ENCODE measurements at places on chromosomes 12 and 14.

- no peak for DNase-seq
Measured at GRCh38 chr12:31323391-31324115, 2.4 kb downstream of the SINHCAF start.

DNA sequence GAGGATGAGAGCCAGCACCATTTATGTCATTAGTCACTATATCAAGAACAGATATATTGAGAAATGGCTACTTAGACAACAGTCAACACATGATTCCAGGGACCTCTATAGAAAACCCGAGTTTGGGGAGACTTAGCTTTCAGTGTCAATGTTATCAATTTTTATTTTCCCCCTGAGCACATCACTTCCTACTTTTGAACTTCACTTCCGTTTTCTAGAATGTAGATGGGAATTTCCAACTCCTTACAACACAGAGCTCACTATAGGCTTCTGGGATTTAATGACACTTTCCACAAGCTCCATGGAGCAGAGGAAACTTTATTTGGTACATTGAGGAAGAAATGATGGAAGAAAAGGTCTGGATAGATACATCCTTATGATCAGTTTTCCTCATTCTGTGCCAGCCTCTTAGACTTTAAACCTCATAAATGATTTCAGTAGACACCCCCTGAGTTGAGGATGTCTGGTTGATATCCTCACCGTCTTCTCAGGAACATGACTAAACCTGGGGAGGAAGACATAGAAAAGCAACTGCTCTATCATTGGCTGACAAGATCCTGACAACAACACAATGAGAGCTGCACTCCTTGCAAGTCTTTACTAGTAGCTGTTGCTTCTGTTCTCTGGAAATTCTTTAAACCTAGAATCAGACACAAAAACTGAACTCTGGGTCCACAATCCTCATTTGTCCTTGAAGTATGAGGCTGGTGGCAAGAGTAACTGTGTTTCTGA lies 449.4 kb upstream of the OR4E1 start:
- no peak for DNase-seq

- DNase-seq: no peak
Measured at GRCh38 chr14:91155626-91156089, 41.8 kb downstream of the DGLUCY start.

DNA sequence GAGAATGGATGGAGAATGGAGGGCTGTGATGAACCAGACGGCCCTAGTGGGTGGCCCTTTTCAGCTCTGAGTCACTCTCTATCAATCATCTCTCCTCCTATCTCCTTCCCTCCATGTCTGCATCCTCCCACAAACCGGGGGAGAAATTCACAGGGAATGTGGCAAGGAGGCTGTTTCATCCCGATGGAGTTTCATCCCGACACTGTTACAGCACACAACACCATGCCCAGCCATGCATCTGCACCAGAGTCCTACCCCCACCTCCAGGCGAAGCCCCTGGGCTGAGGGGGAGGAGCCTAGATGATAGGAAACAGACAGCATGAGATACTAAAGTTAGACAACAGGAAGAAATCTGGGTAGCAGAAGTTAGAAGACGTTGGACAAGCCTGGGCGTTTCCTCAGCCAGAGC lies 20.8 kb downstream of the SLC8B1 start:
- DNase-seq: no peak

Measured in EL (cell line).